ENCODE measurements at places on chromosomes 5 and 9.

GRCh38 chr5:59003124-59003523, 420.2 kb downstream of the RAB3C start:
- no peaks in the 10 kb centered on the region for H3K4me1 ChIP-seq
- no peak overlapping the region for H3K4me3 ChIP-seq
- no peaks in the 10 kb centered on the region for H3K27me3 ChIP-seq

DNA sequence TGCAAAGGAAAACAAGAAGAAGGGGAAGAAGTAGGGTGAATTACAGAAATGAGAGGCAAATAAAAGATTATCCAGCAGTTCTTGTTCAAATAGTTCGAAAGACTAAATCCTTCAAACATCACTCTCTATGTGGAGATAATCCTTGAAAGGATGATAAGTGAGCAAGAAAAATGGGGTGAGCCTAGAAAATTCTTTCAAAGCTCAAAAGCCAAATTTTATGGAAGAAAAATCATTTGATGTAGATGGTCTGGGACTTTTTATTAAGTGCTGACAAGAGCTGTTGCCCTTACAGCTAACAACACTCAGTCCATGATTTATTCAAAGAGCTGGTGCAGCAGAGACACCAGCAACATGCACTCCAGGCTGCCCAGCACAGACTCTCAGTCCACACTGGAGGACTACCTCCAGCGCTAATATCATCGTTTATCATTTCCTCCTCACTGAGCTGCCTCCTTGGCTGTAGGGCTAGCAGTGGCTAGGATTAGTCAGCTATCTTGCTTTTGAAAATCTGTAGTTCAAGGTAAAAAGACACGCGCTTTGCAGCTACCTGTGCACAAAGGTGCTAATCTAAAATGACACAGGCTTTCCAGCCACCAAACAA, 264.8 kb upstream of the KIF2A start:
- H3K36me3 ChIP-seq: no peaks in the 10 kb centered on the region
- DNase-seq: no peak
- no peaks in the 10 kb centered on the region for H3K4me1 ChIP-seq
- H3K27me3 ChIP-seq: peaks cover 25% of the 10 kb centered on the region
- no peak overlapping the region for H3K4me3 ChIP-seq

GRCh38 chr5:154566146-154566680, 88.2 kb upstream of the HAND1 start:
- no peak overlapping the region for H3K27ac ChIP-seq
- H3K4me3 ChIP-seq: no peak overlapping the region
- no peaks in the 10 kb centered on the region for H3K36me3 ChIP-seq
- no peaks in the 10 kb centered on the region for H3K27me3 ChIP-seq

- no peak for DNase-seq
- no peak overlapping the region for H3K4me3 ChIP-seq
- no peaks in the 10 kb centered on the region for H3K27me3 ChIP-seq
- no peak overlapping the region for H3K27ac ChIP-seq
- no peaks in the 10 kb centered on the region for H3K4me1 ChIP-seq
Observed at GRCh38 chr5:109705596-109705995, 15.9 kb downstream of the MAN2A1 start.

GRCh38 chr5:171369056-171369455, 18.6 kb upstream of the NPM1 start:
- peaks cover 8% of the 10 kb centered on the region for H3K4me1 ChIP-seq
- H3K27ac ChIP-seq: no peak overlapping the region
- no peak for DNase-seq
- no peaks in the 10 kb centered on the region for H3K36me3 ChIP-seq
- H3K27me3 ChIP-seq: no peaks in the 10 kb centered on the region

DNA sequence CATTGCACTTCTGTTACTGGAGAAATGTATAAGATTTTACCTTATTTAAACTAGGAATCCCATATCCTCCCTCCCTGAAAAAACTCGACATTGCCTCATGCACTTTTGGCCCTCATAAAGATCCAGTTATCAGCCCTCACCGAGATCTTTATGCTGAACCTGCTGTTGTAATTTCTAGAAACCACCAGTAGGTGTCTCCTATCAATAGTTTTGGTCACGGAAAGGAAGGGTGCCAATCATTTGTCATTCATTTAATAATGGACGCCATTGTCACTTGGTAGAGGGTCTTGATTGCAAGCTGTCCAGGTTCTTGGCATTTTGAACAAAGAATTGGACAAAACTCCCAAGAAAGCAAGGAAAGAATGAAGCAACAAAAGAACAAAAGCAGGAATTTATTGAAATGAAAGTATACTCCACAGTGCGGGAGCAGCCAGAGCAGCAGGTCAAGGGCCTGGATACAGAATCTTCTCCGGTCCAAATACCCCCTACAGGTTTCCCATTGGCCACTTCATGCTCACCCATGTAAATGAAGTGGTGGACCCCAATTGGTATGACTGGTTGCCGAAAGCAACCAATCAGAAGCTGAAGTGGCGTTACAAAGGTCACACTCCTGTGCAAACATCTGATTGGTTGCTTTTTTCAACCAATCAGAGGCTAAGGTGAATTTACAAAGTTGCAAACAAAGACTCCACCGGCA, 524.3 kb downstream of the PSAT1 start:
- DNase-seq: no peak
- H3K36me3 ChIP-seq: no peaks in the 10 kb centered on the region
- H3K4me3 ChIP-seq: no peak overlapping the region
- no peaks in the 10 kb centered on the region for H3K4me1 ChIP-seq
- no peak overlapping the region for H3K27ac ChIP-seq
- no peaks in the 10 kb centered on the region for H3K27me3 ChIP-seq

DNA sequence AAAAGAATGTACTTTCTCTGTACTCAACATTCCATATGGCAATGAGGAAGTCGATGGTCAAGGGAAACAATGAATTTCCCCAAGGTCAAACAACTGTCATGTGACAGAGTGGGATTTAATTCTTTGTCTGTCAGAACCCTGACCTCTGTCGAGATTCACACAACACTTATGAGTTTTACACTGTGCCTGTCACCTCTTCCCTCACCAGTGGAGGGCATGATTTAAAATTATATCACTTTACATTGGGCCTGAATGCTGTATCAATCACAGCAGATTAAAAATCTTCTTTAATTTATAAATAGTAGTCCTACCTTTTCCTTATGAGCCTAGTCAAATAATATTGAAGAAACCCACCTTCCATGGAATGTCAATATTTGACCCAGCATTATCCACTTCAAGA, 276.7 kb downstream of the CDH10 start:
- H3K27ac ChIP-seq: no peak overlapping the region
- DNase-seq: no peak
- no peaks in the 10 kb centered on the region for H3K4me1 ChIP-seq
- no peaks in the 10 kb centered on the region for H3K36me3 ChIP-seq
- H3K27me3 ChIP-seq: no peaks in the 10 kb centered on the region
- no peak overlapping the region for H3K4me3 ChIP-seq

Measured in PC-9 (cell line).